ENCODE measurements at places on chromosomes 4 and X.
A peak's percentile ranks its signal among the peaks of the same experiment; 100 is the strongest.

DNA sequence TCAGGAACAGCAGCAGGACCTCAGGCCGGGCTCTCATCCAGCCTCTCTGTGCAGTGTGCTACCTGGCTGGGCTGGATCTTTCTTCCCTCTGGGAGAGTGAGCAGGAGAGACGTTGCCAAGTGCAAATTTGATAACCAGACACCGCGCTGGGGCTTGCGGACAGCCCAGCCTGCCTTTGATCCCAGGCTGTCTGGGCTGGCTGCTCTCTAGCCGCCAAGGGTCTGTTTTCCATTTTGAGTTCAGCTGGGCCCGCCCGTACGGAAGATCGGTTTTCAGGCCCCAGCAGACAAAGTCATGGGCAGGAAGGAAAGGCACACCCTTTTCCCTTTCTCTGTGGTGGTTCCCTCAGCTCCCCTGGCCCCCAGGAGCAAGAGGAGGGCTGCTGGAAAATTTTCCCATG, 90.2 kb downstream of the CPZ start:
- no peak for DNase-seq

- DNase-seq, result peak; percentile 77
Observed at GRCh38 chrX:115940888-115941332, 229.6 kb upstream of the AGTR2 start.

DNA sequence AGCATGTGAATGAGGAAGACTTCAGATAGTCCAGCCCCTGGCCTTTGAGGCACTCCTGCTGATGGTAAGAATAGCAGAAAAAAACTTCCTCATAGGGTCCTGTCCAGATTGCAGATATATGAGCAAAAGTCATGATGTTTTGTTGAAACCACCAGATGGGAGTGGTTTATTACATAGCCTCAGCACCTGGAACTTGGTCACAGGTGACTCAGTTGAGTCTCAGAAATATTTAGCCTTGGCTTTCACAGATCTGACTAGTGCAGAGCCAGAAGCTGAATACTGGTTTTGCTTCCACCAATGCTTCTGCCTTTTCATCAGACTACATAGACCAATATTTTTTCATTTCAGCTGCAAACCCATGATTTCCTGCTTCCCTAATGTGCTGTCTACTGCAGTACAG, 994.9 kb upstream of the SLIT2 start:
- no peak for DNase-seq

DNA sequence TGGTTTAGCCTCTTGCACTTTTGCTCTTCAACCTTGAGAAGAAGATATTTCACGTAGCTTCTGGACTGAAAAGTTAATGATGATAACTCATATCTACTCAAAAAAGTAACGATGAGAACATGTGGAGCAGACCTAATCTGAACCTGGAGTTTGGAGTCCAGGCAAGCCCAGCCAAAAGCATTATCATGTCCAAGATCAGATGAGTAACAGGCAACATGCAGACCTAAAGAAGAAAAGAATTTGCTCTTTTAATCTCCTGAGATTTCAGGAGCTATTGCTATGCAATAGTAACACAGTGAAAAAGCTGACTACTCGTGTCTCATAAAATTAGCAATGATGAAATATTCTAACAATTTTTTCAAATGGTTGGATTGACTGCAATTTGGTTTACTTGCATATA, 21.8 kb upstream of the PPA2 start:
- DNase-seq, result no peak

- DNase-seq, result no peak
Observed at GRCh38 chrX:104564921-104565703, 887 bp upstream of the IL1RAPL2 start.

GRCh38 chr4:20062054-20062453, 189.7 kb upstream of the SLIT2 start:
- DNase-seq, result no peak

DNA sequence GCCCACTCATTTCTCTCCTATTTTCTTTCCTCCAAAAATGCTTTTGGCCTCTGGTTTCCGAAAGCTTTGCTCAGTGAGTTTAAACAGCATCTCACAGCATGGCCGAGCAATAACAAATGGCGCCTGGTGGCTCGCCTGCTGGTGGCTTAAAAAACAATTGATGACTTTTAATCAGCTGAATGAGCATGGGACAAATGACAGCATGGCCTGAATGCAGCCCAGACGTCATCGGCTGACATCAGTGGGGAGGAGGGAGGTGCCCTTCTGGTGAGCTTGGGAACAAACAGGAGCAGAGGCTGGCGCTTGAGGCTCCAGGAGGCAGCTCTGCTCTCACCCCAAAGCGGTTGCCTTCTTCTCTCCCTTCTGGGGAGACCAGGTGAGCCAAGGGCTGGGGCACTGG, 286.4 kb downstream of the BCOR start:
- DNase-seq, result no peak

DNA sequence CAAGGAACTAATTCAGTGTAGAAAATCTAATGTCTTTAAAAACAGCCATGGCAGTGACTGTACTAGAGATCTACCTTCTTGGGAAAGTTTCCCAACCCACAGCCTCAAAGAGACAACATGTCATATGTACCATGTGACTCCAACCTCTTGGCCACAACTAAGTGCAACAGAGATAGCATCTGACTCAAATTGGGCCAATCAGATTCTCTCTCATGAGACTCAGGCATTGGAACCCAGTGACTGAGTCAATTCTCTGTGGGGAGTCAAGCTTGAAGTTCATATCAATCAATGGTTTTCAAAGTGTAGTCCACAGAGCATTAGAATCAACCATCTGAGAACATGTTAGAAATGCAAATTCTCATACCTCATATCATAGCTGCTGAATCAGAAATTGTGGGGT, 123.3 kb downstream of the MBNL3 start:
- no peak for DNase-seq

DNA sequence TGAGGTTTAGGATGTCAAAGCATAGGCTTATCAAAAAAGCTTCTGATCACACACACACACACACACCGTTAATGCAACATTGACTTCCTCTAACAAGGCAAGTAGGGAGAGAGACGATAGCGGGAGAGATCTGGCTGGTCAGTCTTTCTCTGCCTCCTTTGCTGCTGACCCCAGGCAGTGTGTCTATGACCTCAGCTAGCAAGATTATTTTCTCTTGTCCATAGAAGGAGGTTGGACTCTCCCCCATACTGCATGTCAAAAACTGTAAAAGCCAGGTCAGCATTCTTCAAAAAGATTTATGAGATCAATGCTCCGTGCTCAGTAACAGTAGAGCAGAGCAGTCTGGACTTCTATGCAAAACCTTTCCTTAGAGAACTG, 63.5 kb upstream of the PGM2 start:
- no peak for DNase-seq

DNA sequence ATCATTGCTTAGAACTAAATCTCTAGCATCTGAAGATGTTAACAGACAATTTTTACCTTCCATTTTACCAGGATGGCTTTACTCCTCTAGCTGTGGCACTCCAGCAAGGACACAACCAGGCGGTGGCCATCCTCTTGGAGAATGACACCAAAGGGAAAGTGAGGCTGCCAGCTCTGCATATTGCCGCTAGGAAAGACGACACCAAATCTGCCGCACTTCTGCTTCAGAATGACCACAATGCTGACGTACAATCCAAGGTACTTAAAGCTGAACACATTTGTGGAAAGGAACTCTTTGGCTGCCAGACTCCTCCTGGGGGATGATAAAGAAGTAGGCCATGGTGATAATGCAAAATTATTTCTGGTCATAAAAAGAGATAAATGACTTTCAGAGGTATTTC, 187.5 kb downstream of the ANK2 start:
- no peak for DNase-seq

DNA sequence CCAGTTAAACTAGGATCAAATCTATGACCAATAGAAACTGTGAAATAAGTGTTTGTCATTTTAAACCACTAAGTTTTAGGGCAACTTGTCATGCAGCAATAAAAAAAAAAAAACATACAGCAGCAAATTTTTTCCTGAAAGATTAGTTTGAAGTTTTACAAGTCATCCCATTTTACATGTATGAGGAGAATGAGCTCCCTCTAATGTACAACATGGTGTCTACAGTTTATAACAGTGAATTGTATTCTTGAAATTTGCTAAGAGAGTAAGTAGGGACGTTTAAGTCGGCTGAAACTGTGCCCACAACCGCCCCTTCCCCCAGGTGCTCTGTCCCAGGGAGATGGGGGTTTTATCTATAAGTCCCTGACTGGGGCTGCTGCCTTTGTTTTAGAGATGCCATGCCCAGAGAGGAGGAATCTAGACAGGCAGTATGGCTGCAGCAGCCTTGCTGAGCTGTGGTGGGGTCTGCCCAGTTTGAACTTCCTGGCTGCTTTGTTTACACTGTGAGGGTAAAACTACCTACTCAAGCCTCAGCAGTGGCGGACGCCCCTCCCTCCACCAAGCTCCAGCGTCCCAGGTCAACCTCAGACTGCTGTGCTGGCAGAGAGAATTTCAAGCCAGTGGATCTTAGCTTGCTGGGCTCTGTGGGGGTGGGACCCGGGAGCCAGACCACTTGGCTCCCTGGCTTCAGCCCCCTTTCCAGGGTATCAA, 499.3 kb upstream of the CT83 start:
- DNase-seq, result no peak

- peak; percentile 79 for DNase-seq
Observed at GRCh38 chr4:85475631-85476233, 782 bp downstream of the ARHGAP24 start.

- no peak for DNase-seq
Observed at GRCh38 chrX:49286136-49286535, 16.5 kb downstream of the PPP1R3F start.

GRCh38 chrX:68827256-68827655, 1.6 kb upstream of the EFNB1 start:
- no peak for DNase-seq

- peak; percentile 77 for DNase-seq
Observed at GRCh38 chr4:184745831-184746795, 12.2 kb upstream of the CENPU start.

GRCh38 chr4:14338585-14339265, 663.6 kb upstream of the CPEB2 start:
- no peak for DNase-seq

GRCh38 chrX:148284821-148285220, 215.6 kb upstream of the AFF2 start:
- no peak for DNase-seq

DNA sequence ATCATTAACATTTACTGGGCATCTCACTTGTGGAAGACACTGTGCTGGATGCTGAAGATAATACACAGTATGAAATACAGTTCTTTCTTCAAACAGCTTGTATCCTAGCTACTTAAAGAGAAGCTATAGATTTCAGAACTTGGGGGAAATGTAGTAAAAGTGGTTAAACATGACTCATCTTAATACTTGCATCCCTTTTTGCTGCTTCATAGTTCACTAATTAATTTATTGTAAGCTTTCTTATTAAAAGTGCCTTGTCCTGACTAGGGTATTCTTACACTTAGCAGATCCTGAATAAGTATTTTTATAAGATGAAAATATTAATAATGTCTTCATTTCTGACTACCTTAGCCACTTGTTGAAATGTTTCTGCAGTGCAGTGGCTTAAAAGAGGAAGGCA, 132.8 kb upstream of the STIM2 start:
- DNase-seq, result no peak

DNA sequence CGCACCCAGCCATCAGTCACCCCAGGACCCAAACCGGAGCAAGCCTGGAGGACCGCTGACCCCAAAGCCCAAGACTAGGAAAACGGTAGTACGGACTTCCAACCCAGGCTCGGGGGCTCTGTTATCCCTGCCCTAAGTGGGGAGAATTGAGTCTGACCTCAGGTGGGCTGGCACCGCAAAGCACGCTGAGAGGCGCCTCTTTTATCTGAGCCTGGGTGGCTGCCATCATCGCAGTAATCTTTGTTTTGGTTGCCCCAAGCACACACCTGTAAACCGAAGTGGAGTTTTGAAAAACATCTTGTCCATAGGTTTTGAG, 894 bp upstream of the SH3RF1 start:
- peak; percentile 58 for DNase-seq

GRCh38 chr4:122665161-122665929, 44.5 kb upstream of the IL21 start:
- no peak for DNase-seq

DNA sequence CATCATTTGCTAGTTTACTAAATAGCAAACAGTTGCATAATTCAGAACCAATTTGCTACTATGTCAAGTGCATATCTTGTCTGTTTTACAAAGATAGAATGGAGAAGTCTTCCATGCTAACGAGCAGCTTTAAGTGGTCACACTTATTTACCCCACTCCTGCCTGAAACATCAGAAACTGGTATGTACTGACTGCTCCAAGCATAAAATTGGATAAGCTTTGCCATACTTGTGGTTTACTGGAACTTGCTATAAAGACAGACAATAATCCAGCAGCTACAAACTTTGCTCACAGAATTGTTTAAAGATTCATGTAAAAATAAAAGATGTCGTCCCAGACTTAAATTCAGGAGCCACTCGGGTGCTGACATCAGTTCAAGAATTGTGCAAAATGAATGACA, 13.3 kb upstream of the CDKL2 start:
- no peak for DNase-seq

All from right cardiac atrium (tissue), 5 donors.